HEK293T (cell line): ENCODE measurements at places on chromosomes 16 and 17.

DNA sequence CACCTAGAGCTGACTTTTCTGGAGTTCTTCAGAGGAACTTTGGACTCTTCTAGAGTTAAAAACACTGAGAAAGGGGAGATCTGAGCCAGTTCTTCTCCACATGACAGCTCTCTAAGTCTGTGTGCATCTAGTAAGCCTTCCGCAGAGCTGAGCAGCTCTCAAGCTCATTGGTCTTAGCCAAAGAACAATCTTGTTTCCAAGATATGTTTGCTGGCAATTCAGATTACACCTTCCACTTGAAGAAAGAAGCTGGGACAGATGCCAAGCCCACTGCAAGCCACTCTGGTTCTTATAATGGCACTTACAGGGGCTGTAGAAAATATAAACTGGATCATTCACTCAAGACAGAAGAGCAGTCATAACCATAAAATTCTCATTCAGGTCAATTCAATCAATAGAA lies 134.1 kb upstream of the TOX3 start:
- DNase-seq = no peak

DNA sequence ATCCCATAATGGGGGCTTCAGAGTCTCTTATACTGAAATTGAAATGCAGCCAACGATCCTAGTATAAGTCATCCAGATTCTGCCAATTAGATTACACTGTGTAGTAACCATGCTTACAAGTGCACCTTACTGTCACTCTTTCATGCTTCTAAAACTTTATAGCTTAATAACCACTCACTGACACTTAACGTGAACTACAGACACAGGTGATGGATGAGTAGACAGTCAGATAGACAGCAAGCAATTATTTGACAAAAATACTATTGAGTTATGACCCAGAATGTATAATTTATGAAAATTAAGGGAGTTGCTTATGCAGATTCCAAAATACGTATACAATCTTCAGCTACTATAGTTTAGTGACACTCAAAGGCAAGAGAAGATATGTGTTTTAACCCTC lies 6.3 kb downstream of the CDH8 start:
- no peak for DNase-seq

DNA sequence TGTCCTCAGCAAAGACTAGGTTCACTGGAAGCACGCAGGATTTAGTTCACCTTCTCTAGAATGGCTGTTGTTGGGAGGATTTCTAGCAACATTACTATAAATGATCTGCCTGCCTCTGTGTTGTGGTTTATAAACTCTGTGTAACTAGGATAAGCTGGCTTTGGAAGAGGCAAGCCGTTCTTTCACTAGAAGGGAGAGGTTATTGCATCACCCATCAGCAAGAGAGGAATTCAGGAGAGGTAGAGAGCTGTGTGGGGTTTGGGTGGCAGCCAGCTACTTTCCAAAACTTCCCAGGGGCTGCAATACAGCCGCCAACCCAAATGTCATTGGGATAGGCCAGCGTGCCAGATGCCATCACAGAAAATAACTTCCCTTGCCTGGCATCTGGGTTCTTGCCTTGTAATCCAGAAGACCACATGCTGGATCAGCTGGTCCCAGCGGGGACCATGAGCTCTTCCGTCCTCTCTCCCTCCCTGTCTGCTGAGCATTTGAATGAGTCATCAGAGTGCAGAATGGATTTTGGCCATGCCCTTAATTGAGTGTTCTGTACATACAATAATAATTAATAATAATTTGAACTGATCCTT lies 95.7 kb upstream of the RBFOX1 start:
- no peak for DNase-seq

DNA sequence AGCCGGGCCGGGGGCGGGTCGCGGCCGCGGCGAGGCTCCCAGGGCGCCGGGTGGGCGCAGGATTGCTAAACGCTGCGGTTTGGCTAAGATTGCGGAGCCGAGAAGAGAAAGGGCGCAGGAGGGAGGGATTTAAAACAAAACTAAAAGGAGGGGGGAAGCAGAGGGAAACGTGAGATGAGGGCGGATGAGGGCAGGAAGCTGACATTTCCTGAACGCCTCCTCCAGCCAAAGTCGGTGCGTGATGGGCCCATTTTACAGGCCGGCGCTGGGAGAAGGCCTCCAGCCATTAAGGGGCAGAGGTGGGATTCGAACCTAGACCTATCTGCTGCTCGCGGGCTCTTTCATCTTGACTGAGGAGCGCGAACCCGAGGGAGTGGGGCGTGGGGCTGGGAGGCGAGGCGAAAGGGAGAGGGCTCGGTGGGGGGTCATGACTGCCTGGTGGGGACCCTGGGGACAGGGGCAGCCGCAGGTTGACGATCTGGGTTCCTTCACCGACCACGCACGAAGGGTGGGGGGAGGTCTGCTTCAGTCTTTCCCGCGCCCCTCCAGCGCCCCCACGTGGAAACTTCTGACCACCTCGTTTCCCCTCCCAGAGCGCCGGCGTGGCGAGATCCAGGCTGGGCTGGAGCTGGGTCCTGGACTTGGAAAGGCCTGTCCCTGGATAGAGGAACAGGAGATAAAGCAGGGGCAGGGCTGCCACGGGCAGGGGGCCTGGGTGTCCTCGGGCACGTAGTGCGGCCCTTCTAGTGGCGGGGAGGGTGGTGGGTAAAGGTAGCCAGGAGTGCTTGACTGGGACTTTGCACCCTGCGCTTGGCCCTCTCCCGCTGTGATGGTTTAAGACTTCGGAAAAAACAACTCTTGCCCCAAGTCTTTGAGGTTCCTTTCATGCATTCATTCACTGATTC lies 3.8 kb upstream of the TAC4 start:
- DNase-seq = peak; percentile 86

GRCh38 chr17:37082311-37082860 lies 133.6 kb downstream of the AATF start:
- no peak for DNase-seq

- no peak for DNase-seq
Observed at GRCh38 chr17:954431-955164, 25.0 kb downstream of the NXN start.

DNA sequence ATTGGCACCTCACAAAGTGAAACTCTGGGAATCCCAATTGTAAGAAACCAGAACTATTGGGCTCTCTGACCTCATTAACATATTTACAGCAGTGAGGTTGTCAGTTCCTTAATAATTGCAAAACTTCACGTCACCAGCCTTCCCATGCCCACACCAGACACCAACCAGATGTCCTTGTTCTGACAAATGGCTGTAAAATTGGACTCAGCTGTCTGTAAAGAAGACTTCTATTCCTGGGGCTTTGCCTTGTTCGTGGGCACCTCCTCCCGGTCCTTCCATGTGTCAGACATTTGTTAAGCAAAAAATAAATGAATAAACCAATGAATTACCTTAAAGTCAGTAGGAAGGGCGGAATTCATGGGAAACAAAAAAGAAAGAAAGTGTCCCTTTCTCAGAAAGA lies 284.3 kb upstream of the CDH11 start:
- no peak for DNase-seq

- no peak for DNase-seq
Observed at GRCh38 chr17:8825802-8826201, 26.6 kb upstream of the MFSD6L start.

DNA sequence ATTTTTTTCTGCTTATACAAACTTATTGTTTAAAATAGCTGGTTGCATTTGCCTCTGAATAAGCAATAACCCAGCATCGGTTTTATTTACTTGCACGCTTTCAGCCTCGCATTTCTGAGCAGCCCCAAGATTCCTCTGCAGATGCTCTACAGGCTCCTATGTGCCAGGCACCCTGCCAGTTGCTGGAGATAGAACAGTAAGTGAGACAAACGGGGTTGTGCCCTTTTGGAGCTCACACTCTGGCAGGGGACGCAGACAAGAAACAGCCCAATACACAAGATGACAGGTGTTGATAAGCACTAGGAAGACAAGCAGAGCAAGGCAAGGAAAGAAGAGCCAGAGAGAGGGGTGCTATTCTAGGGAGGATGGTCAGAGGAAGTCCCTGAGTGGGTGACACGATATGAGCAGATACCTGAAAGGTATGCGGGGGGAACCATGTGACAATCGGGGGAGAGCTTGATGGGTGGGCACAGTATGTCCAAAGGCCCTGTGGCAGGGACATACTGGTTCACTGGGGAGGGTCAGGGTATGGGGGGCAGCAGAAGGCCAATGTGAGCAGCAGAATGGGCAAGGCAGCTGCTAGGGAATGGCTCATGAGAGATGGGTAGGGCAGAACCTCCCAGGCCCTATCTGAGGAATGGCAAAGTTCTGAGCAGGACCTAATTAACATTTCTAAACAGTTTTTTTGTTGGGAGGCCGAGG lies 18.7 kb upstream of the ADORA2B start:
- DNase-seq = no peak

- no peak for DNase-seq
Observed at GRCh38 chr16:89534252-89534756, 26.1 kb downstream of the SPG7 start.

DNA sequence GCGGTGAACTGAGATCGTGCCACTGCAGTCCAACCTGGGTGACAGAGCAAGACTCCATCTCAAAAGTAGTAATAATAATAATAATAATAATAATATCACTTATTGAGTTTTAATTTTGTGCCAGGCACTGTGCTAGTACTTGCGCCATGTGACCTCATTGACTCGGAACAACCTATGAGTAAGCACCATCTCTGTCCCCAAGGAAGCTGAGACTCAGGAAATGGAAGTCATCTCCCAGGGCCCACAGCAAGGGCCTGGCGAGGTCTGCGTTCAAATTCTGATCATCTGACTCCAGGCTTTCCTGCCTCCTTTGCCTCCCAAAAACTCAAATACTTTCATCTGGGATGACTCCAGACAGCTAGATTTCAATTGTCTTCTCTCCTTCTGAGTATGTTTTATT lies 162.9 kb downstream of the SEC14L1 start:
- DNase-seq = no peak

DNA sequence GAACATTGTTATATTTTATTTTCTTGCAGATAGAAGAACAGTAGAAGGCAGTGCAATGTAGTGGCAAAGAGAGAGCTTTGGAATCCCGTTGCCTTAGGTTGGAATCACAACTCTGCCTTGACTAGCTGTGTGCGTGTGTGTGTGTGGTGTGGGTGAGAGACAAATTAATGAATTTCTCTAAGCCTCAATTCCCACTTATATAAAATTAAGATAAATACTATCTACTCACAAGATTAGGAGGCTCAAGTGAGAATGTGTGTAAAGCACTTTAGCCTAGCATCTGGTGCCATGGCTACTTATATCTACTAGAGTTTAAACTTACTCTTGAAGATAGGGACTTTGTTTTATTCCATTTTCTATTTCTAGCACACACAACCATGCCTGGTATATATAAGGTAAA lies 12.8 kb downstream of the CPD start:
- DNase-seq = no peak

GRCh38 chr17:22270381-22270780 lies 578.1 kb downstream of the KCNJ18 start:
- DNase-seq = no peak

DNA sequence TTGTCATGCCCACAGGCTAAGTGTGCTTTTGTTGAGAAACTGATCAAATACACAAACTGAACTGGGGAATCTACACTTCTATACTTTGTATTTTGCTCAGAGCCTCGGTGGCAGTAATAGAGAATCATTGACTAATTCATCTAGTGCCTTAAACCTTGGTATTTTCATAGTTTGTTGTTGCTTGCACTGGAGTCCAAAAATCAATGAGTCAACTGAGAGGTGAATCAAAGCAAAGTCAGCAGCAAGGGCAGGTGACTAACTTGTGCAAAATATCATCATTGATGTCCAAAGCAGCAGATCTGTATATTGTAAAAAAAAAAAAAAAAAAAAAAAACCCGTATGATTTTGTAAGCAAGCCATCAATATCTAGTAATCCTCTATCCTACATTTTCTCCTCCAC lies 296.4 kb downstream of the MAP2K6 start:
- no peak for DNase-seq

GRCh38 chr17:559551-560431 lies 154.8 kb downstream of the VPS53 start:
- no peak for DNase-seq

- no peak for DNase-seq
Observed at GRCh38 chr17:8574687-8575086, 55.8 kb downstream of the MYH10 start.

DNA sequence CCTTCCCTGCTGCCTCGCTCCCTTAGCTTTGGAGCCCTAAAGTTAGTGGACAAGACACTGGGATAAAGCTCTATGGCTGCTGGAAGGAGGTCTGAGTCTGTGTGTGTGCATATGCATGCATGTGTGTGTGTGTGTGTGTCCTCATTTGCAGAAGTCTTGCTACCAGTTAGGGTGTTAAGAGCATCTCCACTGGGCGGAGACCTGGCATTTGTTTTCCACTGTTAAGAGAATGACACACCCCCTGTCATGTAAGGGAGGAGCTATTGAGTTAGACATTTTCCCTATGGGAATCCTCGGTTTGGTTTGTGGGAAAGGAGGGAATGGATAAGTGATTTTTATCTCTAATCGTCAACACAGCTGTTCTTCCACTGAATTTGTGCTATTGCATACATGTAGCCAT lies 24.8 kb upstream of the ARHGAP23 start:
- no peak for DNase-seq

DNA sequence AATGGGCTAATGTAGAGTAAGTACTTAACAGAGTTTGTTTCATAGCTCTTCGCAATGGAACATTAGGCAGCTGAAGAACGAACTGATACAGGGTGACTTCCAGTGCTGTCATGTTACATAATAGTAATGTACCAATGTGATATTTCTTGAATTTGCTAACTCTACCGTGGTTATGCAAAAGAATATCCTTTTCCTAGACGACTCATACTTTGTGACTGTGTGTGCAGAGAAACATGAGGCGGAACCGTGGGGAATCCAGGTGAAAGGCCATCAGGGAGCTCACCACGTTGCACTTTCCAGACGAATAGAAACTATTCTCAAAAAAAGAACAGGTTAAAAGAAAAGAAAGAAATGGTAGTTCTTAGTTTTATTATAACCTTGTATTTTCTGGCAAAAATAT lies 13.2 kb downstream of the NOB1 start:
- no peak for DNase-seq

DNA sequence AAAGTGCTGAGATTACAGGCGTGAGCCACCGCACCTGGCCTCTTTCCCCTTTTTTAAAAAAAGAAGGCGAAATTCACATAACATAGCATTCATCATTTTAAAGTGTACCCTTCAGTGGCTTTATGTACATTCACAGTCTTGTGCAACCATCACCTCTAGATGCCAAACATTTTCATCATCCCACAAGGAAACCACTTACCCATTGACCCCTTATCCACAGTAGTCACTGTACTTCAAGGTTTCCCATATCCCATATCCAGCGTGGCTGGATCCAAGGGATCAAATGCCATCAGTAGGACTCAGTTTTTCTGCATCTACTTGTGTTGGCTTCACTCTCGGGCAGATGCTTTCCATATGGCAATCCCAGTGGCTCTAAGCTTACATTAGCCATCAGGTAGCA lies 50.3 kb downstream of the BMERB1 start:
- no peak for DNase-seq

- no peak for DNase-seq
Observed at GRCh38 chr16:58842156-58842555, 108.0 kb upstream of the GOT2 start.
